ENCODE measurements at places on chromosomes 16 and 17. TPM values are rescaled to one million over a fixed set of nuclear protein-coding genes. Genes with fewer than 3 reads are reported as not detected.

- DNase-seq = no peak
Observed at GRCh38 chr16:67549240-67549639, 13.1 kb upstream of the CTCF start.

- DNase-seq = no peak
Observed at GRCh38 chr17:51335883-51336822, 75.8 kb downstream of the UTP18 start.

Gene PDE6G
- 7.6 TPM for polyA plus RNA-seq

Gene WWP2
- polyA plus RNA-seq = 16.5 TPM

- DNase-seq = peak; percentile 24
Observed at GRCh38 chr16:82031116-82032084, 3.7 kb upstream of the HSD17B2 start.

GRCh38 chr16:57013229-57013628, 23.9 kb downstream of the NLRC5 start:
- no peak for DNase-seq

Gene CSH2
- polyA plus RNA-seq = not detected

Gene KRTAP2-2
- not detected for polyA plus RNA-seq

GRCh38 chr16:6633456-6633855, 699.2 kb upstream of the RBFOX1 start:
- no peak for DNase-seq

- DNase-seq = no peak
Observed at GRCh38 chr16:23955088-23955487, 119.3 kb downstream of the PRKCB start.

- DNase-seq = peak; percentile 85
Observed at GRCh38 chr16:3059041-3059722, 6.3 kb upstream of the IL32 start.

DNA sequence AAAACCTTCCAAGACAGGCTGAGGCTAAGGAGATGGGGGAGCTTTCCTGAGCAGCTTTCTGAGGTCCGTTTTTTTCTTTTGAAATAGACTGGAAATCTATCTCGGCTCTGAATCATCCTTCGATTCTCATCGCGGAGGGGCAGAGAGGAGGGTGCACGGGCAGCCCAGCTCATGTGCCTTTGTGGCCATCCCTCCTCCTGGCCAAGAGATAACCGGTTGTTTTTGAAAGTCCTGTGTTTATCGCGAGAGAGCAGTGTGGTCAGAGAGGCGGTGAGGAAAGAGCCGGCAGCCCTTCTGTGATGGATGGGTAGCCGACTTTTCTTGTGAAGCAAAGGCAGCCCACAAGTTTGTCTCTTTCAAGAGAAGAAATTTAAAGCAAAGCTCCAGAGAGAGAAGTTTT, 191.6 kb downstream of the CCDC182 start:
- DNase-seq = no peak

DNA sequence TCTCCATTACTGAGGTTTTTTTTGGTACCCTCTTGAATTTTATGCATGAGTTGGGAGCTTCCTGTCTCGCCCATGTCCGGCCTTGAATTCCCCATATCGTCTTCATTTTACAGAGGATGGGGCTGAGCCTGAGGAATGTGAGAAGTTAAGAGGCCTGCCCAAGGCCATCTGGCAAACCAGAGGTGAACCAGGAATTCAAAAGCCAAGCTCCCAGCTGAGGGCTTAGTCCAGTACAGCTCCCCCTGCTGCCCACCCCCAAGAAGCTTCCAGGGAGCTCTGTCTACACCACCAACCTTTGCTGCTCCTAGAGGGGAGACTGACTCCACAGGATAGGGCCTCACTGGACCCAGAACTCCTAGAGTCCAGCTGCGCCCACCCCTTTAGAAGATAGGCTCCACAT, 20.7 kb upstream of the C16orf78 start:
- DNase-seq = no peak

DNA sequence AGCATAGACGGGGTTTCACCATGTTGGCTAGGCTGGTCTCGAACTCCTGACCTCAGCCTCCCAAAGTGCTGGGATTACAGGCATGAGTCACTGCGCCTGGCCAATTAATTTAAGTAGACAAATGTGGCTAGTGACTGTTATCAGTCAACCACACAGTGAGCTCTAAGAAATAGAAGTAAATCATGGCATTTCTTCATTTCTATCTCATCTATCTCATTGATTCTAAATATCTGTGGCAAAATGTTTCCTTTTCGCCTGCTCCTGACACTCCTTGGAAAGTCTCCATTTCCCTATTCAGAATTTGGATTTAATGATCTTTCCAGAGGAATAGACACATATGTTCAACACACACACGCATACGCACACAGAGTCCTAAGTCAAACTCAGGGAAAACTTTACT, 81.3 kb downstream of the HIC1 start:
- peak; percentile 54 for DNase-seq

GRCh38 chr17:3690094-3690715, 5.8 kb downstream of the P2RX5 start:
- no peak for DNase-seq

DNA sequence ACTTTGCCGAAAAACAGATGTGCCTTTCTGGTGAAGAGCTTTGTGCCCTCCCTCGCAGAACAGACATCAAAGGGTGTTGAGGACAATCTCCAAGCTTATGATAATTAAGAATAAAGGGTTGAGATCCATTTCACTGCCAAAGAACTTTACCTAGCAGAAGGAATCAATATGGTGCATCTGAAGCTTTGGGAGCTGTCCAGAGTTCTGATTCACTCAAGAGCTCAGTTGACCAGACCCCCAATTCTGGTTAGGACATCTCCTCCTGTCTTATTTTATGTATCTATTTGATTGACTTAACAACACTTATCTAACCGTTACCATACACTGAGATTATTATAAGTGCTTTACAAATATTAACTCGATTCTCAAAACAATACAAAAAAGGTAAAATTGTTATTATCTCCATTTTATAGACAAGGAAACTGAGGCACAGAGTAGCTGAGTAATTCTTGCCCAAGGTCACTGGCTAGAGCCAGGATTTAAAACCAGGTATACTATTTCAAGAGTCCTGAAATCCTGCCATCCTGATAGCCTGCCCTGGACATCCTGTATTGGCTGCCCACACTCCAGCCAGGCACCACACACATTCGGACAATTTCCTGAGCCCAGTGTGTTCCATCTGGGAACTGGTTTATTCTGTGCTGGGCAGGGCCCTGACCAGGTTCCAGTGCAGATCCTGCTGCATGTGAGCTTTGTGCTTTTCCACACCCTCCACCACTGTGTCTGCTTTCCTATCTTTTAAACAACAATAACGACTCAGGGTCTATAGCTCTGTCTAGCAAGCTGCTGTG, 29.8 kb downstream of the PITPNM3 start:
- DNase-seq = no peak

- DNase-seq = no peak
Observed at GRCh38 chr16:89200850-89201411, 594 bp upstream of the SLC22A31 start.

Gene GRN
- polyA plus RNA-seq = 156 TPM

DNA sequence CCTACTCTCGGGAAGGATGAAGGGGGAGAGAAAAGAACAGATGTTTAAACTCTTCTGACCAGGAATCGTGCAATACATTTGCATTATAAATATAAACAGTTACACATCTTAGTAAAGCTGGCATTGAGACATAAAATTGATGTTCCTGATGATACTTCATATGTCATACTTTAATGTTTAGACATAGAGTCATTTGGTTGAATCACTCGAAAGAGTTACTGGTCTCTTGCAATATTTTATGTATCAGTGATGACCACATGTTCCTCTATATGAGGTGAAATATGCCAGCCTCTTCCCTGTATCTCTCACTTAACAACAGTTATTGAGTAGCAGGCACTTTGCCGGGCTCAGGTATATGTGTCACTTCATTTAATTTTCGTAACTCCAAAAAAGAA, 49.7 kb upstream of the PMFBP1 start:
- DNase-seq = no peak

Gene DPEP2
- 2.0 TPM for polyA plus RNA-seq

GRCh38 chr16:51408357-51408756, 257.3 kb upstream of the SALL1 start:
- DNase-seq = no peak

DNA sequence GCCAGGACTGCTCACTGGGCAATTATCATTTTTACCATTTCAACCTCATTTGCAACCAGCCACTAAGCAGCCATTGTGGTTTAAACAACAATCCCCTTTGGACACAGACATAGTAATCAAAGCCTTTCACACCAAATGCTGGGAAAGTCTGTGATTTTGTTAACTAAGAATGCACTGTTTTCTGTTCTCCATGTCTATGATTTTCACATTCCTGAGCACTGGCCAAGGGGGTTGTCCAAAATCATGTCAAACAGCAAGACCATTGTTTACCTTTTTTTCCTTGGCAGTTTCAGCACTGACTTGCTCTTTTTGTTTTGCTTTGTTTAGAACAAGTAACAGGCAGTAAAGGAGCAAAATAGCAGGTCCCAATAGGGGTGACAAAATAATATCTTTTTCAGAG, 106.3 kb upstream of the SIAH1 start:
- no peak for DNase-seq

Gene TP53TG3B
- polyA plus RNA-seq = not detected

Gene CD300LB
- polyA plus RNA-seq = 0.20 TPM

- DNase-seq = no peak
Observed at GRCh38 chr16:72128701-72129100, 35.1 kb downstream of the DHX38 start.

DNA sequence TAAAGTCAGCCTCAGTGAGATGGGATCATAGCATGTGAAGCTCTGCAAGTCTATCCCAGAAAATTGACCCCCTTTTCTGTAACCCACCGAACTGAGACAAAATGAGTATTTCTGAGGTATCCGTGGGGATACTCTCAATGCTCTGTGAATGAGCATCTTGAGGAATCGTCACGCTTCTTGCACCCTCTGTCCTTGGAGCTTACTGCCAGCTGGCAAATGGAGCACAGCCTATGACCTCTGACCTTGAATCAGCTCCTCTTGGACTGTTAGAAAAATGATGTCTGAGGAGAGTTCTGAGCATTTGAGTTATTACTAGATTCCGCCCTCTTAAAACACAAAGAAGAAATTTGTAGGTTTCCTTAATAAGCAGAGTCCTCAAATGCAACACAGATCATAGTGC, 342.1 kb downstream of the ZFHX3 start:
- no peak for DNase-seq

DNA sequence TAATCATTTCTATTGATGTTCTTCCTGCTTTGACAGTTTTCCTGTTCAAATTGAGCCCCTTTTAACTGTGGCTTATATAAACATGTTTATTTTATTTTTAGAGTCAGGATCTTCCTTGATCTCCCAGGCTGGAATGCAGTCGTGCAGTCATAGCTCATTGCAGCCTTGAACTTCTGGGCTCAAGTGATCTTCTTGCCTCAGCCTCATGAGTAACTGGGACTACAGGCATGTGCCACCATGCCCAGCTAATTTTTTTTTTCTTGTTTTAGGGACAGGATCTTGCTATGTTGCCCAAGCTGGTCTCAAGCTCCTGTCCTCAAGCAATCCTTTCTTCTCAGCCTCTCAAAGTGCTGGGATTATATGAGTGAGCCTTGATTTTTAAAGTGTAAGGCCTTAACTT, 14.7 kb downstream of the PHKB start:
- DNase-seq = no peak

DNA sequence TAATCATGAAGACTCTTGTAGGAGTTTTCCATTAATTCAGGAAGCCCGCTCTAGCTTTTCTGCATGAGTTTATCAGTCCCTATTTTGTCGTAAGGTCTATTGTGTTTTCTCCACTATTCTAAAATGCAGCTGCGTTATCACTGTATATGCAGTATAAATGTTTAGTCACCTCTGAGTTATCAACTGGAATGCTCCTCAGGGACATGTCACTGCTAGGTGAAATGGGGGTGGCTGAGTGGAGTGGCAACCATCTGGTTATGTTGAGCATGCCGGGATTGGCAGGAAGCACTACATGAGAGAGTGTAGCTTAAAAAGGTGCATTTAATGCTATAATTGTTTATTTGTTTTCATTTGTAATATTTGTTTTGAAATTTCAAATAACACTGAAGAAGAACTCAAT, 285.2 kb upstream of the ELAC2 start:
- DNase-seq = no peak

GRCh38 chr16:11824362-11824761, 27.0 kb downstream of the RSL1D1 start:
- no peak for DNase-seq

DNA sequence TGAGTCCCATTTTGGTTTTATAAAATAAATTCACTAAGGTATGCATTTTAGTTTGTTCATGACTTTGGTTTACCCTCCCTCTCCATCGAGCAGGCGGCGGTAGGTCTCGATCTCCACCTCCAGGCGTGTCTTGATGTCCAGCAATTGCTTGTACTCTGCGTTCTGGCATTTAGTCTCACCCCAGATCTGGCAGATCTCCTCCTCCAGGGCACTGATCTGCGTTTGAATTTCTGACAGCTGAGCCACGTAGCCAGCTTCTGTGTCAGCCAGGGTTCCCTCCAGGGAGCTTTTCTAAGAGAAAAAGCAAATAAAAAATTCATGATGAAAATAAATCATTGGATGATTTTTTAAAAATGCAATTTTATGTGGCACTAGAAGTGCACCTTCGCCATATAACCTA, 4.2 kb downstream of the KRT24 start:
- no peak for DNase-seq

Gene BAIAP3
- polyA plus RNA-seq = 1.2 TPM

Measured in muscle of arm (tissue), 14 donors.